ENCODE measurements at places on chromosomes 7 and 10. TPM values are rescaled to one million over a fixed set of nuclear protein-coding genes. Genes with fewer than 3 reads are reported as not detected.

DNA sequence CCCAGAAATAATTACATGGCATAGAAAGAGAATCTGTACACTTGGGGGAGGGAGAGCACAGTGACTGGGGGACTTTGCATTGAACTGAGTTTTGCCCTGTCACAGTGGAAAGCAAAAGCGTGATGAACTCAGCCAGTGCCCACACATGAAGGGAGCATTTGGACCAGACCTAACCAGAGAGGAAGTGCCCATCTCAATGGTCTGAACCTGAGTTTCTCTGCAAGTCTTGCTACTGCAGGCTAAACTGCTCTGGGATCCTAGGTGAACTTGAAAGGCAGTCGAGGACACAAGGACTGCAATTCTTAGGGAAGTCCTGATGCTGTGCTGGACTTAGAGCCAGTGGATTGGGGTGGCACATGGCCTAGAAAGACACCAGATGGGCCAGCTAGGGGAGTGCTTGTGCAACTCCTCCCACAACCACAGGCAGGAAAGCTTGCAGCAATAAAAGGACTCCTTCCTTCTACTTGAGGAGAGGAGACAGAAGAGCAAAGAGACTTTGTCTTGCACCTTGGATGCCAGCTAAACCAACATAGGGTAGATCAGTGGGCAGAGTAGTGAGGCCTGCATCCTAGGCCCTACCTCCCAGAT lies 259.0 kb downstream of the GRM8 start:
- no peak for DNase-seq

- no peak for DNase-seq
These were observed 1.5 kb downstream of the UNC5B start for GRCh38 chr10:71213761-71214440.

GRCh38 chr7:18780266-18780665 lies 284.7 kb downstream of the HDAC9 start:
- no peak for DNase-seq

SEPHS1 gene
- total RNA-seq = 61.8 TPM

CCDC136 gene
- total RNA-seq = 2.2 TPM

All from Calu3 (cell line).